ENCODE measurements at places on chromosomes 11 and 22. TPM values are rescaled to one million over a fixed set of nuclear protein-coding genes. Genes with fewer than 3 reads are reported as not detected.

DNA sequence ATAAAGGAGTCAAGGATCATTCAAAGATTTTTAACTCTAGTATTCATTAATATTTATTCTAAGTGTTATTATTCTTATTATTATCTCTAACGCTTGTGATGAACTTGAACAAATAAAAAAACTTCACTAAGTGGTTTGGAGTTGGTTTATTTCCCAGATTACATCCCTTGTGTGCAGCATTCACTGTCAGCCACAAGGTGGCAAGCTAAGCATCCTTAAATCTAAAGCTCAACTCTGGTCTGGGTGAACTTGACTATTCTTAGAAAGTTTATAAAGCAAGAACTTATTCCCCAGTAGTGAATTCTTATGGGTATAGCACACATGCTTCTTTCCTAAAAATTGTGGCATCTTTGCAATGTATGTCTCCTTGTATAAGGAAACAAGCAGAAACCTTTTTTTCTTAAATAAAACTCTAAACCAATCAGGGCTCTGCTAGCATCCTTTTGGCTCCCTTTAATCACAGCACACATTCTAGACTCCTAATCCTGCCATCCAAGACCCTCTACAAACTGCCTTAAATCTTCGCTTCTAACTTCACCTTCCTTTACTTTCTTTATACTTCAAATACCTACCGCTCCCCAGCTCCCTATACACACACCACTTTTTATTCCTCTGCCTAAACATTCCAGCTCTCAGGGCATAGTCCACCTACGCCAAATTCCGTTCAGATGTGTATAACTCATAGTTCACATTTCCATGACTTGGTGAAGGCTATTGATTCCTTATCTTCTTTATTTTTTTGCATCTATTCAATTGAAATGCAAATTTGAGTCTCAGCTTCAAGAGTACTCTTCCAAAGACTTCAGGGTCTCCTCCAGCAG lies 1068.8 kb downstream of the DLG2 start:
- H3K36me3 ChIP-seq: no peaks in the 10 kb centered on the region
- H3K4me1 ChIP-seq: no peaks in the 10 kb centered on the region
- no peaks in the 10 kb centered on the region for H3K27me3 ChIP-seq
- H3K27ac ChIP-seq: no peak overlapping the region
- no peak for DNase-seq

DNA sequence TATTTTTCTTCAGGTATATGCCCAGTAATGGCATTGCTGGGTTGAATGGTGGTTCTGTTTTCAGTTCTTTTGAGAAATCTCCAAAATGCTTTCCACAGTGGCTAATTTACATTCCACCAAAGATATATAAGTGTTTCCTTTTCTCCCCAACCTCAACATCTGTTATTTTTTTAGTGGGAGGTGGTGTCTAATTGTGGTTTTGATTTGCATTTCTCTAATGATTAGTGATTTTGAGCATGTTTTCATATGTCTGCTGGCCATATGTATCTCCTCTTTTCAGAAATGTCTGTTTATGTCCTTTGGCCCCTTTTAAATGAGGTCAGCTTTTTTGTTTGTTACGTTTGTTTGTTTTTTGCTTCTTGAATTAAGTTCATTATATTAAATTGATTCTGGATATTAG lies 760.2 kb downstream of the KCNA4 start:
- no peaks in the 10 kb centered on the region for H3K36me3 ChIP-seq
- no peak overlapping the region for H3K4me3 ChIP-seq
- DNase-seq: no peak
- no peaks in the 10 kb centered on the region for H3K4me1 ChIP-seq
- H3K27ac ChIP-seq: no peak overlapping the region

The MN1 gene
- 1.3 TPM for total RNA-seq

The TUBA8 gene
- total RNA-seq: 3.4 TPM

GRCh38 chr22:45843986-45844385 lies 133.0 kb downstream of the WNT7B start:
- no peak overlapping the region for H3K27ac ChIP-seq
- no peak overlapping the region for H3K4me3 ChIP-seq
- no peak for DNase-seq
- no peaks in the 10 kb centered on the region for H3K27me3 ChIP-seq
- no peaks in the 10 kb centered on the region for H3K4me1 ChIP-seq
- H3K36me3 ChIP-seq: peaks cover 65% of the 10 kb centered on the region

The SLC22A25 gene
- total RNA-seq: not detected

The TBX10 gene
- not detected for total RNA-seq

DNA sequence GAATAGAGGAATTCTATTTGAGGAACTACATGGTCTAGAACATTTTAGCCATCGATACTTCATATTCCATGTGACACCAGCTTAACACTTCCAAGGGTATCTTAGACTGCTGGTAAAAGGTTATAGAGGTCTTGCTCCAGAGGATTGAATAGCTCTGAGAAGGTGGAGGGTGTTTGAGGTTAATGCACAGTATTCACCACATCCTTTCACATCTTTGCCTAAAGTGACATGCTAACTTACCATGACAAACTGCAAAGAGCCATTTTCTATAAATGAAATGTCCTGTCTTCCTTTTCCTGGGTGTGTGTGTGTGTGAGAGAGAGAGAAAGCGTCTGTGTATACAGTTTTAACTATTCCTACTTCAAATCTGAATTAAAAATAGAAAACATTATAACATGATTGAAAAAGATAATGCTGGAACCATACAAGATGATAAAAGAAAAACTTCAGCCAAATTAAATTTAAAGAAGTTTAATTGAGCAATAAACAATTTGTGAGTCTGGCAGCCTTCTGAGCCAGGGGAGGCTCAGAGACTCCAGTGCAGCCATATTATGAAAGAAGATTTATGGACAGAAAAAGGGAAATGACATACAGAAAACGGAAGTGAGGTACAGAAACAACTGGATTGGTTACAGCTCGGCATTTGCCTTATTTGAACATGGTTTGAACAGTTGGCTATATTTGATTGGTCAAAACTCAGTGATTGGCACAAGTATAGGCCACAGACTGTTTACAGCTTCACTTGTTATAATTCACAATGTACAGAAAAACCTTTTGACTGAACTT lies 320.9 kb upstream of the CCDC179 start:
- H3K4me1 ChIP-seq: no peaks in the 10 kb centered on the region
- H3K36me3 ChIP-seq: no peaks in the 10 kb centered on the region
- no peak for DNase-seq
- no peak overlapping the region for H3K4me3 ChIP-seq

- H3K27ac ChIP-seq: no peak overlapping the region
- H3K27me3 ChIP-seq: no peaks in the 10 kb centered on the region
- H3K4me1 ChIP-seq: no peaks in the 10 kb centered on the region
- DNase-seq: no peak
Observed at GRCh38 chr22:24510637-24511625, 15.8 kb downstream of the UPB1 start.

DNA sequence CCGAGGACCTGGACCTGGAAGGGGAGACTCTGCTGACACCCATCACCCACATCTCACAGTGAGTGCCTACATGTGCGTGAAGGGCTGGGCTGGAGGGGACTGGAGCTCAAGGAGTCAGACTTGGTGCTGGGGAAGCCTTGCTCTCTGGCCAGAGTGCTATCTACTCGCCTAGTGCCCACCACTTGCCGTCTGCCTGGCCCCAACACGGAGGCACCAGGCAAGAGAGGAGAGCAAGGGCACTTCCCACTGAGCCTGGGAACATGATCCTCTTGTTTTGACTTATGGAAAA lies 37.8 kb downstream of the KCNQ1OT1 start:
- no peak overlapping the region for H3K4me3 ChIP-seq
- H3K27me3 ChIP-seq: no peaks in the 10 kb centered on the region
- peaks cover 37% of the 10 kb centered on the region for H3K36me3 ChIP-seq
- no peaks in the 10 kb centered on the region for H3K4me1 ChIP-seq
- no peak for DNase-seq

The KCNQ1 gene
- 36.9 TPM for total RNA-seq

DNA sequence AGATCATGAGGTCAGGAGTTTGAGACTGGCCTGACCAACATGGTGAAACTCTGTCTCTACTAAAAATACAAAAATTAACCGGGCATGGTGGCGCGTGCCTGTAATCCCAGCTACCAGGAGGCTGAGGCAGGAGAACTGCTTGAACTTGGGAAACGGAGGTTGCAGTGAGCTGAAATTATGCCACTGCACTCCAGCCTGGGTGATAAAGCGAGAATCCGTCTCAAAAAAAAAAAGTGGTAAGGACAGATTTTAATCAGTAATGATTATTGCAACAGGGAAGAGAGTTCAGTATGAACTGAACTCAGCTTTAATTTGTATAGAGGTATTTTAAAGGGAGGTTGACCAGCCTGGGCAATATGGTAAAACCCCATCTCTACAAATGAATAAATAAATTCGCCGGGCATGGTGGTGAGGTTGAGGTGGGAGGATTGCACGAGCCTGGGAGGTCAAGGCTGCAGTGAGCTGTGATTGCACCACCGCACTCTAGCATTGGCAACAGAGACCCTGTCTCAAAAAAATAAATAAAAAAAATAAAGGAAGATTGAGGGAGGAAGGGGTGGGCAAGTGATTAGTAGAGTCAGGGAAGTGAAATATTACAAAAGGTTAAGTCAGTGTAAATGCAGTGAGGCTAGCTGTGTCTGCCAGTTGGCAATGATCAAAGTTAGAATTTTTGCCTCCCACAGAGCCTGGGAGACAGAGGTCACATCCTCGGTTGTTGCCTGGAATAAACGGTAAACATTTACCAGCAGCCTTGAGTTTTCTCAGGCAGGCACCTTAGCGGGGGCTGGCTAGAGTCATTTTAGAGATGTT lies 2.6 kb upstream of the MCM5 start:
- no peak for DNase-seq
- no peaks in the 10 kb centered on the region for H3K36me3 ChIP-seq
- no peak overlapping the region for H3K27ac ChIP-seq
- H3K27me3 ChIP-seq: no peaks in the 10 kb centered on the region
- no peak overlapping the region for H3K4me3 ChIP-seq

- H3K27ac ChIP-seq: no peak overlapping the region
- no peaks in the 10 kb centered on the region for H3K27me3 ChIP-seq
- no peaks in the 10 kb centered on the region for H3K36me3 ChIP-seq
- no peaks in the 10 kb centered on the region for H3K4me1 ChIP-seq
Observed at GRCh38 chr11:95950905-95951304, 27.0 kb upstream of the MTMR2 start.

The OOSP1 gene
- total RNA-seq: not detected

The APOC3 gene
- total RNA-seq: not detected

- no peak overlapping the region for H3K4me3 ChIP-seq
- H3K4me1 ChIP-seq: no peaks in the 10 kb centered on the region
- no peak overlapping the region for H3K27ac ChIP-seq
- DNase-seq: no peak
- no peaks in the 10 kb centered on the region for H3K27me3 ChIP-seq
Observed at GRCh38 chr11:8368772-8369171, 105.1 kb upstream of the LMO1 start.

DNA sequence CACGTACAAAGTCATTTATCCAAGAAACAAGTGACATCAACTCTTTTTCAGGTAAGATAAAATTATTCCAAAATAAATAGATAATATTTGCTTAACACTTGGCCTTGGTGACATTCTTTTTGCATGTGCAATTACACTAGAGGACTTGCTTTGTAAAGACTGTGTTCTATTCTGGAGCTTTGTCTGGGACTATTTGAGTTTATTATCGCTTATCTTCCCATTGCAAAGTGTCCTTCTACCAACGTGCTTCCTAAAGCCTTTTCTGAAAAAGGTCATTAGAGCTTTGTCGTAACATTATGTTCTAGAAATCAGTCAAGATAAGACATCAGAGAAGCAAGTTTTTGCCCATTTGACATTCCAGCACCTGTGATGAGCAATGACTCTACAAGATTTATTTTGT lies 78.3 kb upstream of the MYO18B start:
- no peak overlapping the region for H3K4me3 ChIP-seq
- DNase-seq: no peak
- no peaks in the 10 kb centered on the region for H3K4me1 ChIP-seq
- H3K36me3 ChIP-seq: peaks cover 4% of the 10 kb centered on the region
- H3K27ac ChIP-seq: no peak overlapping the region

The CCDC87 gene
- total RNA-seq: 0.17 TPM

DNA sequence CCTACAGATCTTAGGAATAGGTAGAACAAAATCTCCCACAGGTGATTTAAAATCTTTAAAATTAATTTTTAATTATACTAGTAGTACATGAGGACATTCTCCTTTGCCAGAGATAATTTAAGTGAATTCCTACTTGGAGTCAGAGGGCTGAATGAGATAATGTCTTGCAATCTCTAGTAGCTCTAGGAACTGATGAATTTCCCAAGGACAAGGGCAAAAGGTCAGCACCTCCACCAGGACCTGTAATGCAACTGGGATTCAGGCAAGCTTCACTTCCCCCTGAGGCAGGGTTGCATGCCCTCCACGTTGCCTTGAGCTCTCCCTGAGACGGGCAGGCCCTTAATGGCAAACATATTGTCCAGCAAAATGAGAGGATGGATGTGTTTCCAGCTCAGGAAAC lies 330.3 kb upstream of the PITPNB start:
- DNase-seq: no peak
- H3K27ac ChIP-seq: no peak overlapping the region
- no peaks in the 10 kb centered on the region for H3K36me3 ChIP-seq
- H3K4me3 ChIP-seq: no peak overlapping the region

DNA sequence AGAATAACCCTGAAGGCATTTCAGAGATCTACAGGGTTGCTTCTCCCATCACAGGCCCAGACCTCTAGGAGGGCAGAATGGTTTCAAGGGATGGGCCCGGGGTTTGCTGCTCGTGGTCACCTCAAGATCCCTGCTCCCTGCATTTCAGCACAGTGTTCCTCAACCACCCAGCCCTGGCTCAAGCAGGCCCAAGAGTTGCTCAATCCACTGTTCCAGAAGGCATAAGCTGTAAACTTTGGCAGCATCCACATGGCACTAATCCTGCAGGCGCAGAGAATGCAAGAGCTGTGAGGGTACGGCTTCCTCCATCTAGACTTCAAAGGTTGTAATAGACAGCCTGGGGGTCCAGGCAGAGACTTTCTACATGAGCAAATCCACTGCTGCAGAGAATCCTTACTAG lies 225.0 kb upstream of the UBASH3B start:
- H3K36me3 ChIP-seq: no peaks in the 10 kb centered on the region
- H3K4me1 ChIP-seq: no peaks in the 10 kb centered on the region
- H3K4me3 ChIP-seq: no peak overlapping the region
- H3K27ac ChIP-seq: no peak overlapping the region

- DNase-seq: no peak
- H3K36me3 ChIP-seq: no peaks in the 10 kb centered on the region
- no peaks in the 10 kb centered on the region for H3K4me1 ChIP-seq
- no peaks in the 10 kb centered on the region for H3K27me3 ChIP-seq
Observed at GRCh38 chr11:109668973-109669634, 247.1 kb downstream of the C11orf87 start.

GRCh38 chr11:83545494-83546260 lies 259.5 kb upstream of the CCDC90B start:
- no peaks in the 10 kb centered on the region for H3K36me3 ChIP-seq
- no peak for DNase-seq
- H3K4me1 ChIP-seq: no peaks in the 10 kb centered on the region
- no peak overlapping the region for H3K27ac ChIP-seq

The CARD18 gene
- not detected for total RNA-seq

The NPAS4 gene
- total RNA-seq: not detected

GRCh38 chr11:45304992-45305335 lies 18.8 kb upstream of the SYT13 start:
- H3K36me3 ChIP-seq: no peaks in the 10 kb centered on the region
- no peaks in the 10 kb centered on the region for H3K4me1 ChIP-seq
- H3K27ac ChIP-seq: no peak overlapping the region
- H3K4me3 ChIP-seq: no peak overlapping the region

- no peak for DNase-seq
- H3K4me1 ChIP-seq: no peaks in the 10 kb centered on the region
- H3K4me3 ChIP-seq: no peak overlapping the region
- H3K27ac ChIP-seq: no peak overlapping the region
- H3K27me3 ChIP-seq: no peaks in the 10 kb centered on the region
- H3K36me3 ChIP-seq: no peaks in the 10 kb centered on the region
Observed at GRCh38 chr11:11074686-11075335, 217.0 kb upstream of the ZBED5 start.

Measured in naive thymus-derived CD4-positive, alpha-beta T cell (primary cell).